ENCODE measurements at places on chromosomes 11 and 22.
A peak's percentile ranks its signal among the peaks of the same experiment; 100 is the strongest.

- no peak for DNase-seq
Observed at GRCh38 chr11:101553891-101554292, 29.9 kb downstream of the TRPC6 start.

DNA sequence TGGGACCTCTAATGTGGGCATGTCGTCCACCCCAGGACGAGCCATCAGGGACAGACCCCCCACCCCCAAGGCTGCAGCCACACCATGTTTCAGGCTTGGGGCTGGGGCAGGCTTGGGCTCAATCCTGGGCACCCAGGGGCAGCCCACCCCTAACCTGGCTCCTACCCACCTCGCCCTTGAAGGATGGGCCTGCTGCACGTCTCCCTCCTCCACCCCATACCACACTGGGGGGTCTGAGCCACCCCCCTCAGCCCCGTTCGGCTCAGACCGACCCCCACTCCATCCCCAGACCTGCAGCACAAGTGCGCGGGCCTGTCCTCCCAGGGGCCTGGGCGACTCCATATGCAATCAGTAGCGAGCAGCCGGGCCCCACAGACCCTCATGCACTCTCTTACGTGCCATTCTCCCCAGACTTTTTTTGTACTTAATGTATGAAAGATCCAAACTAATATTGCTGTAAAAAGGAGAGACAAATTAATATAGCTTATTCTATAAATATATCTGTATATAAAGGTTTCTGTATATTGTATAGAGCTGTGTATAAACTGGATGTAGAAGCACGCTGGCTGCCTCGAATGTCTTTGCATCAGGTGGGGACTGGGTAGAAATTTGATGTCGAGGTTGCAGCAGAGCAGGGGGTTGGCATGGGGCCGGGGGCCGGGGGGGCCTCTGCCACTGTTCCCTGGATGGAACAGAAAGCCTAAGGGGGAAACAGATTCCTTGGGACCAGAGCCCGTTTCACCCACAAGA, 5.8 kb upstream of the MYRF start:
- no peak for DNase-seq

DNA sequence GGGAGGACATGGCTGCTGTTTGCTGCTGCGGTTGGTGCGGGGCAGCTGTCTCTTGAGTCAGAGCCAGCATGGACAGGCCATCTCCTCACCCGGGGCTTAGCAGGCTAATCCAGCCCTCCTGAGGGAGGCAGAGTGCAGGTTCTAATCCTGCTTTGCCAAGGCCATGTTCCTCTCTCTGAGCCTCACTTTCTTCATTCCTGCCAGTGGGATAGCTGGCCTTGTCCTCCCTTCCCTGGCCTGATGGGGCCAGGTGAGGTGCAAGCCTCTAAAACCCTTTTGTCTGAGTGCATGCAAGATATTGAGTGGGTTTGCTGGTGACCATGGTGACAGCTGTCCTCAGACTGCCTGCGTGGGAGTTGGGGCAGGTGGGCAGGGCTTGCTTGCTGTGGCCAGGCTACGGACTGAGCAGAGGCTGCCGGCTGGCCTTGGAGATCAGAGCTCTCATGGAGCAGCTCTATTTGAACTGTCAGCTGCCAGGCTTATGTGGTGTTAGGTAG, 3.6 kb downstream of the USP35 start:
- DNase-seq = no peak

GRCh38 chr11:2929531-2929949, 320 bp upstream of the PHLDA2 start:
- DNase-seq = peak; percentile 82

DNA sequence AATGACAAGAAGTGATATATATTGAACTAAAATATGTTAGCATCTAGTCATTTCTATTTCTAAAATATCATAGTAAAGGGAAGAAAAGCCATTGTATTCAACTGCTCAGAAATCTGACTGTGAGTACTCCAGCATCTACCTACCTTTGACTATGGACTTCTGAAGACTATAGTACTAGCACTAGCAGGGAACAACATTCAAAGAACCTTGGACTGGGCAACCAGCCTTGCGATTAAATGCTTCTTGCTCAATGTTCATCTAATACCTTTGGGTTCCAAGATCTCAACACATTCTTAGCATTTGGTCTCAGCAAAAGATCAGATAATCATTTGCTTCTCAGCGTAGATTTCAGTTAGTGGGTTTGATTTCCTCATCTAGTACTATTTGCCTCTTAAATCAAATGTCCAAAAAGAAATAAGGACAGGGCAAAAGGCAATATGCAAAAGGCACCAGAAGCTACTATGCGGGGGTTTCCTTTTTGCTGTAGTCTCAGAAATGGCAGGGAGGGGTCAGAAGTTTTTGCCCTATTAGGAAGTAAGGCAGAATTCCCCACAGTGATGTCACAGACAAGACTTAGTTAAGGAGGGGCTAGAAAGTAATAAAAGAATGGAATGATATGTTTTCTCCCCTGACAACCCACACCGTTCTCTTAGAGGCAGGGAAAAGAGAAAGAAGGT, 80.6 kb downstream of the GAB2 start:
- DNase-seq = no peak

GRCh38 chr11:83662494-83662893, 376.3 kb upstream of the CCDC90B start:
- no peak for DNase-seq

GRCh38 chr11:69174841-69175240, 19.1 kb downstream of the SMIM38 start:
- no peak for DNase-seq

DNA sequence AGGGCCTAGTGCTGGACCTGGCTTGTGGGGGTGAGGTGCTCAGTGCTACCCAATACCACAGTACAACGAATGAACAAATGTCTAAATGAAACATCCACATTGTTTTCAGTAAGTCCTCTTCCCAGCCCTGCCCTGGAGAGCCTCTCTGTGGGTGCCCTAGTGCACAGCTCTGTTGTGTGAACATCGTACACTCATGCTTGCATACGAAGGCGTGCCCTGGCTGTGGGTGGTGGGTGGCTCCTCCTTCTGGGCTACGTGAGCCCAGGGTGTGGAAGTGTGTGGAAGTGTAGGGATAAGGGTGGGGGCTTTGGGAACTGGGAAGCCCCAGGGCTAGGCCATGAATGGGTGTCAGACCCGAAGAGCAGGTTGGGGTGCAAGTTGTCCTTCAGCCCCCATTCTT, 592 bp upstream of the NLRX1 start:
- no peak for DNase-seq

GRCh38 chr11:14021738-14022137, 59.2 kb downstream of the SPON1 start:
- DNase-seq = no peak

DNA sequence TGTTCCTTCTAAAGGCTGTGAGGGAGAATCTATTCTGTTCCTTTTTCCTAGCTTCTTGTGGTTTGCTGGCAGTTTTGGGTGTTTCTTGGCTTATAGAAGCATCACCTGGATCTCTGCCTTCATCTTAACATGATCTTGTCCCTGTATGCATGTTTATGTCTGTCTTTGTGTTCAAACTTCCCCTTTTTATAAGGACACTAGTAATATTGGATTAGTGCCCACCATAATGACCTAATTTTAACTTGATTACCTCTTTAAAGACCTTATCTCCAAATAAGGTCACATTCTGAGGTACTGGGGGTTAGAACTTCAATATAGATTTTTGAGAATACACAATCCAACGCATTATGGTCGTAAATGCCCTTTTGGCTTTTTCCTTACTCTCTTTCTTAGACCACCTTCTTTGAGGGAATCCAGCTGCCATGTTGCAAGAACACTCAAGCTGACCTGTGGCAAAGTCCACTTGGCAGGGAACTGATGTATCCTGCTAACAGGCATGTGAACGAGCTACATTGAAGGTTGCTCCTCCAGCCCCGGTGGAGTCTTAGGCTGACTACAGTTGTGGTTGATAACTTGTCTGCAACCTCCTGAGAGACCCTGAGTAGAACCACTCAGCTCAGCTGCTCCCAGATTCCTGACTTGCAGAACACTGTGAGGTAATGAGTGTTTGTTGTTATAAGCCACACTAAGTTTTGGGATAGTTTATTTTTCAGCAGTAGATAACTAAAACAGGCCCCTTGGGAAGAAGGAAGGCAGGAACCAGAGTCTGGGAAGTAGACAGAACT, 127.1 kb upstream of the OR9Q1 start:
- no peak for DNase-seq

DNA sequence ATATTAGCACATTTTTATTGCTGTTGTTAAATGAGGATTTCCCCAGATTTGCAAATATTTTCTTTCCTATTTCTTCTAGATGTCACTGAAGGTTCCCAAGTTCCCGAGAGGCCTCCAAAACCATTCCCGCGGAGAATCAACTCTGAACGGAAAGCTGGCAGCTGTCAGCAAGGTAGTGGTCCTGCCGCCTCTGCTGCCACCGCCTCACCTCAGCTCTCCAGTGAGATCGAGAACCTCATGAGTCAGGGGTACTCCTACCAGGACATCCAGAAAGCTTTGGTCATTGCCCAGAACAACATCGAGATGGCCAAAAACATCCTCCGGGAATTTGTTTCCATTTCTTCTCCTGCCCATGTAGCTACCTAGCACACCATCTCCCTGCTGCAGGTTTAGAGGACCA, 17.5 kb downstream of the MCAM start:
- no peak for DNase-seq

- no peak for DNase-seq
Observed at GRCh38 chr11:11871991-11872401, 30.2 kb downstream of the USP47 start.

DNA sequence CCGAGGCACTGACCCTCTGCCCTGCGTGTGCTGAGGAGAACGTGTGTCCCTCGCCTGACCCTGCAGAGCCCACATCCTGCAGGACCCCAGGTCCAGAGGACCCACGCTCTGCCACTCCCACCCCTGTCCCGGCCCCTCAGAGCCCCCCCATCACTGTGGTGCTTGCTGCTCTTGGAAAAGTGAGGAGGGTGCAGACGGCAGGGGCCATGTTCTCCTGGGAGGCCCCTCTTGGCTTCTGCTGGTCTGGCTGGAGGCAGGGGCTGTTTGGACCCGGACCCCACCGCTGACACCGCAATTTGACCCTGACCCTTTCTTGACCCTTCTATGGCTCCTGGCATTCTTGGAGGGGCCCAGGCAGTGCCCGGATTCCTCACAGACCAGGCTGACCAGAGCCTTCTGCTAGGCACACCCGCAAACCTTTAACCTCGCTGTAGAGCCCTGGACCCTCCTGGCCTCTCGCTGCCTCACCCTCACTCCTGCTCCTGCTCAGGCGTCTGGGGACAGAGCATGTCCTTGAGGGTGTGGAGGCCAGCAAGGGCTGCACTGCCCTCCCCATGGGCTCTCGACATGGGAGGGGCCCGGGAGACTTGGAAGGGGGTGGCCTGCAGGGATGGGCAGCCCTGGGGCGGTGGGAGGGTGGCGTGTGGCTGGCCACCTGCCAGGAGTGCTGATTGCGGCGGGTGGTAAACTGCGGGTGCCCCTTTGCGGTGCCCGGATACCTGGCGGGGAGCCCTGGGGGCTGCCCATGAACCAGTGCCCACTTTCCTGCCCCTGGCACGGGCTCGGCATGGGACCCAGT, 37.0 kb upstream of the MUC5AC start:
- no peak for DNase-seq

GRCh38 chr11:84212468-84213390, 926.6 kb upstream of the CCDC90B start:
- DNase-seq = peak; percentile 4

- DNase-seq = peak; percentile 99
Observed at GRCh38 chr11:71448257-71449171, at the start of gene DHCR7. TSS of gene DHCR7 (minus strand) at chr11:71448393. CDS start at chr11:71444952, 3,441 bp downstream.

DNA sequence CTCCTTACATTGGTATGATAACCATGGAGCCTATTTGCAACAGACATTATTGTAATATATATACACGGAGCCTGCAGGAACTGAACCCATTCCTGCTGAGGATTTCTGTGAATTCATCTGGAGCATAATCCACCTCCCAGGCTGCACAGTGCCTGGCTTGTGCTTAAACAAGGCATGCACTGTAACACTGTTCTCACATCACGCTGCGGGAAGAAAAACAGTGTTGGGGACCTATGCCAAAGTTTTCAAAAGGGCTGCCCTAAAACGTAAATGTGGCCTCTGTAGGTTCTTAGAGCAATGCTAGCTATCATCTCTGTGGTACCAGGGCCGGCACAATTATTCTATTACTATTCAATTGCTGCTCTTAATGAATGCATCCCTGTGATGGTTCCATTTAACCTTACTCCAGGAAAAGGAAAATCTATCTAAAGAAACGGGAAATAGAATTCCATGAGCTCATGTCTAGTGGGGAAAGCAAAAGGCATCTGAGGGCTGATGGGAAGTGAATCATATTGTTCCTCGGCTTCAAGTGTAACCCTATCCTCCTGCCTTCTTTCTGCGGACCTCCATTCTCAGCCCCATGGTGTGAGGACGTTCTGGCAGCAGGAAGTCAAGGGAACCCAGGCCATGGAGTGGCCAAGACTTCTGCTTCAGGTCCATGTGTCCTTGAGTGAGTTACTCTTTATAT, 525.5 kb downstream of the SOX6 start:
- no peak for DNase-seq

DNA sequence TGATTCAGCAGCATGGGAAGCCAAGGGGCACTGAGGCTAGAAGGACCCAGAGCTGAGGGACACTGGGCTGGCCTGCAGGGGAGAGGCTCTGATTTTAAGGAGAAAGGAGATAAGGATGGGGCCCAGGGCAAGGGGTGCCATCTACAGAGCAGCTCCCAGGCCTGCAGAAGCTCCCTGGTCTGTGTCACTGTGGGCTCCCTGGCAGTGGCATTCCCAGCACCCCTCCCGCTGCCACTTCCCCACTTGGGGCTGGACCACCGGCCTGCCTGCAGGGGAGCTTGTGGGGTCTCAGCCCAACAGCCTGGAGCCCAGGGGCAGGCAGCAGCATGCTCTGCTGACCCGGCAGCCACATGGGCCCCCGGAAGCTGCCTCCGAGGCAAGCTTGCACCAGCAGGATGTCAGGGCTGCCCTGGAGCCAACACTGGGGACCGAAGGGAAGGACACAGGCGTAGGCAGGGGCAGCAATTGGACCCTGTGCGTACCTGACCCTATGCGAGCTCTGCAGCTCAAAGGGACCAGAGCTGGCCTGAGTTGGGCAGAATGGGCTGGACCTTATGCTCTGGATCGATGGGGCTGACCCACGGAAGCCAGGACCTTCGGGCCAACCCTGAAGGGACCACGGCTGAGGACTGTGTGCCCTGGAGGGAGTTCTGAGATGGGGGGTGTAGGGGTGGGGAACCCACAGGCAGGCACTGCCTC, 35.4 kb upstream of the WNT7B start:
- DNase-seq = no peak

GRCh38 chr11:129280027-129280811, 88.1 kb upstream of the ARHGAP32 start:
- DNase-seq = no peak

DNA sequence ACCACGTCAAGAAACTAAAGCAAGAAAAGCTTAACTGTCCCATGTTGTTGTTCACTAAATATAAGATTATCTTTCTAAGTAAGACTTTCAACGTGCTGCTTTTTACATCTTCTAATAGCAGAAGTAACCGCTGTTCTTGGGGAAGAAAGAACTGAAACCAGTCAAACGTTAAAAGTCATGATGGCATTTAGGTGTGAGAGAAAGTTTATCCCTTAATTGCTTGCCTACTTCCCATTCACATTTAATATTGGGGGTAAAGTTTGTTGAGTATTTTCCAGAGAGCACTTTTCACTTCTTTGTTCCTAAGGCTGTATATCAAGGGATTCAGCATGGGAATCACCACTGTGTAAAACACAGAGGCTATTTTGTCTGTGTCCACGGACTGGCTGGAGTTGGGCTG, 970 bp downstream of the OR5B21 start:
- DNase-seq = no peak

Measured in H54 (cell line).